SIG-M5 (cell line): ENCODE measurements at places on chromosomes 1 and 21.

GRCh38 chr21:42830456-42831455 lies 48.6 kb downstream of the WDR4 start:
- no peak for DNase-seq

DNA sequence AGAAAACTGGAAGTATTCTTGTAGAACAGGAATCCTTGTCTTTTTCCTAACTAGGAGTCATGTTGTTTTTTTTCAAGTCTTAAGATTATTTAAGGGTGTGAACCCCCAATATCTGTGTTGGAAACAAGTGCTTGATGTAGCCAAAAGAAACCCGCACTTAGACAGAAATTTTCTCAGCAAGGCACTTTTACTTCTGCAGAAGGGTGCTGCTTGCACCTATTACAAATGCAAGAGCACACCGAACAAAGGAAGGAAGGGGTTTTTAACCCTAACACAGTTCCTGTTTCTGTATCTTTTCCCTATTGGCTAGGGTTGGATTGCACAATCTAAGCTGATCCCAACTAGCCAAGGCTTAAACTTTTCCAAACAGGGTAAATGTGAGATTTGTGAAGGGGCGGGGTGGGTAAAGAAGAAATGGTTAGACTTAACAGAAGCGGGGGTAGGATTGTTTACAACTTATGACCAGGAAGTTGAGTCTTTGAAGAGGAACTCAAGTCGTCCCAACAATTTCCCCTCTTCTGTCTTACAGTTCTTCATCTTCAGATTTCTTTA lies 75.1 kb downstream of the ZFYVE9 start:
- DNase-seq: no peak

- no peak for DNase-seq
Measured at GRCh38 chr1:223110952-223111351, 32.1 kb downstream of the TLR5 start.

GRCh38 chr1:158067662-158068061 lies 74.2 kb downstream of the KIRREL1 start:
- no peak for DNase-seq

DNA sequence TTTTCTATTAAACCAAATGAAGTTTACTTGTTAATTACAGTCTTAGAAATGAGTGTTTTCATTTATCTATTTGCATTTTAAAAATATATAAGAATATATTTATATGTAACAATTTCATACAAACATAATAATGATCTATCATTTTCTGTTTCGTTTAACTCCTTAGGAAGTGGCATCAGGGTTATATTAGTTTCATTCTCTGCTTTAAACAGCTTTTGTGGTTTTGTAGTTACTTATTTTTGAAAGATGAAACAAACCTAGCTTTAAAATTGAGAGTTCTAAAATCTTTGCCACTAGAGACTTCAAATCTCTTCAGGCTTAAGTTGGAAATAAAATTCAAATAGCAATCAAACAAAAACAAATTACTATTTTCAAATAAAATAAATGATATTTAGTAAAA lies 2110.6 kb downstream of the MRPL39 start:
- DNase-seq: no peak

DNA sequence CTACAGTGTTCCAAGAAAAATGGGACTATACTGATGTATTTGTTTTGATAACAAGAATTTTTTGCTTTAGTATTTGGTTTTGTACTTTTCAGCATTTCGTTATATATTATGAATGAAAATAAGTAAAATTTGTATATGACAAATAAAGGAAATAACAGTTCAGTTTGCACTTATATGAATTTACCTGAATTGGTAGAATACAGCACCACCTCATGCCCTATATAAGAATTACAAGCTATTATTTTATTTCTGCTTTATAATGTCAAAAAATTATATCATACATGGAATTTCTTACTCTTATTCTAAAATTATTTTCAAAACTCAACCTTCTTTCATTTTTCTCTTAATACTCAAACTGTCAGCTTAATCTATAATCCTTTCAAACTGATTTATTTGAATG lies 14.6 kb downstream of the EFCAB7 start:
- no peak for DNase-seq

DNA sequence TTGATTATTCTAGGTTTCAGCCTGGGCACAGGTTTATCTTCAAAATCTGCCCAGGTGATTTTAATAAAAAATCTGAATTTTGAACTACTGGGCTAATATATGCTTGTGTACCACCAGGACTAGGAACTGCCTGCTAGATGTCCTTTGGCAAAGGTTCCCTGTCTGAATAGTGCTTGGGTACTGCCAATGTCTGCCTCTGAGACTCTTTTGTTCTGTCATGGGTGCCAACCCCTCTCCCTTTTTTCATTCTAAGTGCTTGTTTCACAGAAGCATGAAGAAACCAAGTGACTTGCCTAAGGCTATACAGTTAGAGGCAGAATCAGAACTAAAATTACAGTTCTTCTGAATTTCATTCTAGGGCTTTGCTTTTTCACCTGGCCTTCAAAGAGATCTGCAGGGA lies 106.3 kb upstream of the CACHD1 start:
- no peak for DNase-seq

- DNase-seq: no peak
Measured at GRCh38 chr1:172270605-172271004, 149.9 kb upstream of the C1orf105 start.

GRCh38 chr21:37912616-37913015 lies 3.6 kb downstream of the KCNJ6 start:
- DNase-seq: no peak

GRCh38 chr1:148352470-148353053 lies 130.5 kb downstream of the PPIAL4G start:
- no peak for DNase-seq
